ENCODE measurements at places on chromosomes 3 and 15.
A peak's percentile ranks its signal among the peaks of the same experiment; 100 is the strongest.

DNA sequence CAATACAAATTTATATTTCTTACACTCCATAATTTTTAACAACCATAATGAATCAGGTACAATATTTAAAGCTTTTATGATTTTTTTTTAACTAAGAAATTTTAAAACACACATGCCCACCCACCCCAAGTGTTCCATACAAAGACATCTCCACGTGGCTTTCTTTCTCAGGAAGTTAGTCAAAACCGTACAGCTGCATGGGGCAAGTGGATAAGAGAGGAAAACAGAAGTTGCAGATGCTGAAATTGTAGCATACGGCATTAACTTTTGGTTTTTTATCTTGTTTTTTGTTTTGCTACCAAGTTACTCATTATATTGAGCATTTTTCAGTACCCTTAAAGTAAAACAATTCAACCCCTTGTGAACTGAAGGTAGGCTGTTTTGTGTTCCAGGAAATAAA is 14.8 kb downstream of the GNB4 start:
- no peak for DNase-seq

DNA sequence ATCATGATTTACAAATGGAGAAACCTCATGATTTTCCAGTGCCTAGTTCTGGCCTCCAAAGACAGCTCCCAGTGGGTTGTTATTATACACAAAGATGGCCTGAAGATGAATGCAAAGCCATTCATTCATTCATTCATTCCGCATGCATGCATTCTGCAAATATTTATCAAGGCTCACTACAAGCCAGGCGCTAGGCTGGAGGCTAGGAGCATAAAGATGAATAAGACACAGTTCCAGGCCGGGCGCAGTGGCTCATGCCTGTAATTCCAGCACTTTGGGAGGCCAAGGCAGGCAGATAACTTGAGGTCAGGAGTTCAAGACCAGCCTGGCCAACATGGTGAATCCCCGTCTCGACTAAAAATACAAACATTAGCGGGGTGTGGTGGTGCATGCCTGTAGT is 2.4 kb upstream of the PSMD2 start:
- DNase-seq: no peak

DNA sequence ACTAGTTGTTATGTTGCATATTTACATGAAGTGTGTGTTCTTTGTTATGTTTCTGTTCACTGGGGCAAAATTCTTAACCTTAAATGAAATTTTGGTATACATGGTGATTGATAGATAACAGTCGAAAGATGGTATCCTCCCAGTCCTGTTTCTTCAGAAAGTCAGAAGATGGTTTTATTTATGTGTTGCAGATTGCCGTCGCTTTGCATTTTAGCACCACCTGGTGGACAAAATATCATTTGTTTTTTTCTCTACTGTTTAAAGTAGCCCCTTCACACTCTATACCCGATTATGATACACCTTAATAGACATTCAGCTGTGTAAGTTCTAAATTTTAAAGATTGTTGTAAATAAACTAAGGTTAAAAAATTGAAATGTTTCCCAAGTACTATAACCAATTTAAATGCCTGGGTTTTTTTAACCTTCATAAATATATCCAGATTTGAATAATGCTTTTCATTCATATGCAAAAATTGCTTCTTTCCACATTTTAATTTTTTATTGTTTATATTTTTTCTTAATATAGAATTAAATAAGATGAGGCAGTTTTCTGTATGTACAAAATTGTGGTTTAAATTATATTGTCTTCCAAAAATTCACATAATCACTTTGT is 152.2 kb downstream of the ALCAM start:
- DNase-seq: no peak

DNA sequence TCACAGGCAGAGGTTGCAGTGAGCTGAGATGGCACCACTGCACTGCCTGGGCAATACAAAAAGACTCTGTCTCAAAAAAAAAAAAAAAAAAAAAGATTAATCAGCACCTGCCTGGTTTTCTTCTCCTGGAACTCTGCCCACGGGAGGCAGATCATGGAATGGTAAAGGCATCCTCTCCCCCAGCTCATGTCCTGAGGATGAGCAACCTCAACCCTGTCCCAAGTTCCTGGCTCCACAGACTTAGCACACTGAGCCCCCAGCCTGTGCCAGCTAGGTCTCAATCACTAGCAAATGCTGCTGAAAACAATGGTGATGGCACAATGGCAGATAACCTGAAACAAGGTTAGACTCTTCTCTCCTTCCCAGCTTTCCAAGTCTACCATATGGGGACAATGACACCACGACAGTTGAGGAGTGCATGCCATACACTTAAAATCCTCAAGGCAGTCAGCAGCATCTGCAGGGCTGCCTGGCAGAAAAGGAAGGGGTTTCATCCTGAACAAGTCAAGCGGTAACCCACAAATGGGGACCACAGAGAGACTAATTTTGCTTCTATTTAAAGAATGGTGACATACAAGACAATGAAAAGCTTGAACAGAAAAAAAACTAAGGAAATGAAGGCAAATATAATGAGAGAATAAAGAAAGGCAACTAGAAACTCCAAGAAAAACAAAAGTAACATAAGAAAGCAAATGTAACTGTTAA is 4.8 kb downstream of the CLN6 start:
- DNase-seq: no peak

DNA sequence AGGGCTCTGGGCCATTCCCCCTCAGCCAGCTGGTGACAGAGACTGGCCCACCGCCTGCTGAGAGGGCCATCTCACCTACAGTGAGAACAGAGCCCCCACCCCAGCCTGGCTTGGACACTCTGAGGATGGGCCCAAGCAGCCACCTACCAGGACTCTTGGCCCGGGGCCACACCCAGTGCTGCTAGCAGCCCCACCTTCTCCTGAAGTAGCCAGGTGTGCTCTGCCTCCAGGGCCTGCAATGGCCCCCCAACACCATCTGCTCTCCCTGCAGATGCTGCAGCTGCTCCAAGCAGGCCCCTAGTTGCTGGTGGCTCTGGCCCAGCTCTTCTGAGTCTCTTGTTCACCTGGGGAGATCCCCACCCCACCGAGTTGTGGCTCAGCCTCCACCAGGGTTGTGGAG is 6.8 kb upstream of the CLK3 start:
- no peak for DNase-seq

- DNase-seq: no peak
Observed at GRCh38 chr15:70453766-70454165, 309.6 kb downstream of the UACA start.

- no peak for DNase-seq
Observed at GRCh38 chr3:184082034-184082433, 14.8 kb upstream of the HTR3E start.

DNA sequence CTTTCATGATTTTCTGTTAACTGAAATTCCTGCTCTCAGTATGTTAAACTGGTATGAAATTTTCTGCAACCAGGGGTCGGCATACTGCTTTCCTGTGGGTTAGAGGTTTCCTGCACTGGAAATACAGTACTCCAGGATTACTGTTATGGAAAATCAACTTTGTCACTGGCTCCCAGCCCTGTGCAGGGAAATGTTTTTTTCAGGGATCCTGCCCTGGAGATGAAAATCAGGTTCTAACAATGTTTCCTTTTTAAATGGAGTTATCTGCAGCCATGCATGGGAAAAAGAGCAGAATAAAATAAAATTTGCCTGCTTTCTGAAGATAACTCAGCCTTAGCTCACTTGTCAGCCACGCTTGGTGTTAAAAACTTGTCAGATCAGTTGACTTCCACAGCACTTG is 220.4 kb downstream of the IL5RA start:
- DNase-seq: no peak

- DNase-seq: no peak
Observed at GRCh38 chr3:64332459-64333350, 107.4 kb upstream of the PRICKLE2 start.

DNA sequence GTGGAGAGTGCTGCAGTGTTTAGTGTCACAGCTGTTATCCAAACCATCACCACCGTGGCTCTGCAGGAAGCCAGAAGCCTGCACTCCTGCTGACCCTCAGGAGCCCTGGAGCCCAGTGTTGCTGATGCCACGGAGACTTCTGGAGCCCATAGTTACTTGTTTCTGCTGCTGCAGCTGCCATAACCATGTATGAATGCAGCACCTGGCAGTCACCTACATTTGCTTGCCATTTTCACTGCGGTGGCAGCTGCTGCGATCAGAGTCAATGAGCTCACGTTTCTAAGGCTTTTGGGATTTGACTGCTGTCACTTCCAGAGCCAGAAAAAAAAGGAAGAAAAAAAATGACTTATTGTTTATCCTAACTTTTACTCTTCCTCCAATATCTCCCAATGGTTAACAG is 299.2 kb upstream of the THRB start:
- DNase-seq: no peak

GRCh38 chr3:131474115-131474514 is 28.7 kb downstream of the MRPL3 start:
- no peak for DNase-seq

- no peak for DNase-seq
Observed at GRCh38 chr3:24428481-24428880, 66.2 kb downstream of the THRB start.

GRCh38 chr3:148389916-148390315 is 307.8 kb upstream of the AGTR1 start:
- DNase-seq: no peak

DNA sequence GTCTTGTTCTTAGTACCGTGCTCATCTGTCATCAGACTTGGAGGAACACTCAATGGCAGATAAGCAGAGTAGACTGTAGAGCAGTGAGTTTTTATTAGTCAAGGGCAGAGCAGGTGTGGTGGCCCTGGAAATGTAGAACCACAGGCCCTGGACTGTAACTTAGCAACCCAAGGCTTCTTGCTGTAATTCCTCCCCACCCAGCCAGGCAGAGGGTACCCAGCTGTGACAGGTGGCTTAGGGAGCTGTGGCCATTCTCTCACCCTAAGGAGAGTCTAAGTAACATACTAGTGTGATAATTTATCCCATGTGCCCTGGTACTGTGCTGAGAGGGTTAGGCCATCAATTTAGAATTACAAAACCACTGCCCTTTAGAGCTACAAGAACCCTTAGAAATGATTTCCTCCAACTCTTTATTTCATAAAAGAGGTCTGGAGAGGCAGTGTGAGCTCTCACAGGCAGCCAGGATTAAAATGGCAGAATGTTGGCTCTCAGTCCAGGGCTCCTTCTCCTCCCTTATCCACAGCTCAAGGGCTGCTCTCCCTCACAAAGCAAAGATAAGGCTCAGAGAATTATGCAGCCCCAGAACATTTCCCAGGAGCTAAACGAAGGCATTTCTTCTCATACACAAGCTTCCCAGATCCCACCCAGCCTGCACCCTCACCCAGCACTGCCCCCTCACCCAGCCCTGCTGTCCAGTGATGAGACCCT is 3.0 kb downstream of the POMGNT2 start:
- DNase-seq: no peak

DNA sequence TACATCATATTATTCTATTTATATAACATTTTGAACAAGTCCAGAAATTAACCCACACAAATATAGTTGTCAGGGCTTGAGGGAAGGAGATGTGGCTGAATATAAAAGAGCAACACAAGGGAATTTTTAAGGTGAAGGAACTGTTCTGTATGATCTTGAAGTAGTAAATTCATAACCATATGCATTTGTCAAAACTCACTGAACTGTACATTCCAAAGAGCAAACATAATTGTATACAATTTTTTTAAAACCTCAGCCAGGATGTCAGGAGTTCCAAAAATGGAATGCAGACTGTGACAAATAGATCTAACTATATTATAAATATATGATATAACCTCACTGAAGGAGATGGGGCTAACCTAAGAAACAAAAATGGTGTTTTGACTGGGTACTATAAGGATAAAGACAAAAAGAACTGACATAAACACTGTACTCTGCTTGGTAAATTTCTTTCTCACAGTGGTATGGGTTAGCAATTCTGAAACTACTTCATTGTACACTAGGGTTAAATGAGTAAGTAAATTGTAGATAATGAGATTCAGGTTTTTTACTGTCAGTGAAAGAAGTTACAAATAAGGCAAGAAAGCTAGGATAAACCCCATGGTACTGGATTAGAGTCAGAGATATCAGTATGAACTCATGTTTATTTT is 14.4 kb downstream of the GOLGB1 start:
- no peak for DNase-seq

- DNase-seq: peak; percentile 69
Observed at GRCh38 chr15:88894348-88894818, 961 bp downstream of the HAPLN3 start.

DNA sequence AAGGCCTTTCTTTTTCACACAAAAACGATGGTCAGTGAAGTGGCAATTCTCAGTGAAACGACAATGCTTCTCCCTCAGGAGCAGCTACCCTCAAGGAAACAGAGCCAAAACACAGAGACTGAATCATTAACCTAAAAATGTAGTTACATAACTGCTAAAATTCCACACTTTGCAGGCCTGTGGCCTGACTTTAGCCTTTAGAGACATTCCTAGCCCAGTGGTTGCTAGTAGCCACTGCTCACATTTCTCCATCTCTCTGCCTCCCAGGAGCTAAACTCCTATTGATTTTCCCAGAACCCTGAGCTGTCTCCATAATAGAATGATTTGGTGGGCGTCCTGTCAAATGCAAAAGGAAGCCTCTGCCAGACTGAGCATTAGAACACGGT is 630.1 kb upstream of the KCNMB2 start:
- no peak for DNase-seq

GRCh38 chr3:187802203-187802927 is 57.1 kb upstream of the BCL6 start:
- no peak for DNase-seq

DNA sequence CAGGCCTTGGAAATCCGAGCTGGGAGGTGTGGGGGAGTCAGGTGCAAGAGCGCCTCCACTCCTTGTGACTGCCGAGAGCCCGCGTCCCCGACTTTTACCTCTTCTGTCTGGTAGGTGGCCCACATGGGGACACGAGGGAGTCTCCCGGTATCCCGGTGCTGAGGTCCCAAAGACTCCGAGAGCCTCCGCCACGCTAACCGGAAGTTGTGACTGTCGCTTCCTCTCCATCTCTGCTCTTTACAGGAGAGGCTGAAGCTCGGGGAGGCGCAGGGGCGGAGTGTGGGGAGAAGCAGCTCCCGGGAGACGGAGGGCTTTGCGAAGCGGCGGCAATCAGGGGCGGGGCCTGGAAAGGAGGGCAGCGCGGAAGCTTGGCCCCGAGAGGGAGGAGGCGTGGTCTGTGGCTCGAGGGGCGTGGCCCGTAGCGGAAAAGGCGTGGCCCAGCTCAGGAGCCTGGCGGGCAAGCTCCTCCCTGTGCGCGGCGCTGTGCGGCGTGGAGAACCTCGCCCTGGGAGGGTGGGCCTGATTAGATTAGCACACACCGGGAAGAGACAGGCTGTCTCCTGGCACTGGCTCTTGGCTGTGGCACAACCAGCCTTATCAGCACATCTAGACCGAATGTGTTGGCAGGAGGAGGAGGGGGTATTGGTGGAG is 143.9 kb downstream of the GABRB3 start:
- no peak for DNase-seq

DNA sequence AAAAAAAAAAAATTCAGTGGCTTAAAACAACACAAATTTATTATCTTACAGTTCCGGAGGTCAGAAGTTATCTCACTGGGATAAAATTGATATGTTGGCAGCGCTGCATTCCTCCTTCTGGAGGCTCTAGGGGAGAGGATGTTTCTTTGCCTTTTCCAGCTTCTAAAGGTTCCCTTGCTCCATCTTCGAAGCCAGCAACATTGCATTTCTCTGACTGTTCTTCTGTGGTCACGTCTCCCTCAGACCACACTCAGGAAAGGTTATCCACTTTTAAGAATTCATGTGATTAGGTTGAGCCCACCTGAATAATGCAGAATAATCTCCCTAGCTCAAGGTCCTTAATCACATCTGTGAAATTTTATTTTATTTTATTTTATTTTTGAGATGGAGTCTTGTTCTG is 23.4 kb upstream of the ACAP2 start:
- no peak for DNase-seq

- no peak for DNase-seq
Observed at GRCh38 chr15:98844261-98844660, 163.3 kb downstream of the PGPEP1L start.
